ENCODE measurements at places on chromosomes 11 and 22.

DNA sequence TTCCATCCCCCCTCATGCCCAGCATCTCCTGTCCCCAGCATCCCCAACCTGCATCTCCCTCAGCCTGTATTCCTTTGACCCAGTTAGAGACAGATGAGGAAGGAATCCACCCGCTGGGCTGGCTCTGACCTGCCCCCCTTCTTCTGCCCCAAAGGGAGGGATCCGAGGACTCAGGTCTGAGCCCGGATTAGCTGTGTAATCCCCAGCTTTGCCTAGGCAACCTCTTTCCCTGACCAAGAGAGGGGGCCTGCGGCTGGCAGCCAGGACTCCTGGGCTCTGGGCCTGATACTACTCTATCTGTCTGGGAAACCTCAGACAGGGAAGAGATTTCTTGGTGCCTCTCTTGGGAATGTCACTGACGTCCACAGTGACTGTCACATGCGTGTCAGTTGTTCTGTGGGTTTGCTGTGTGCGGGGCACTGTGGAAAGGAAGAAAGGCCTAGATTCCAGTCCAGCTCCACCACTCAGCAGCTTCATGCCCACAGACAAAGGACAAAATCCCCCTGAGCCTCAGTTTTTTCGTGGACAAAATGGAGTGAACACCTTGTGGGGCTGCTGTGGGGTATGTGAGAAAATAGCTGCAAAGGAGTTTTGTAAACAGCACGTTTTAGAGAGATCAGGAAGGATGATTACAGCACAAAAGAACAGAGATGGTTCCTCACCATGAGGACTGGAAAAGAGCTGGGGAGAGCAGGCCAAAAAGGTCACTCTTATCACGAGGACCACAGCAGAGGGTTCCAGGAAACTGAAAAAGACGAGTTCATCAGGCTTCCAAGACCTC is 1.3 kb upstream of the NDUFV1 start:
- DNase-seq = no peak

- peak; percentile 55 for DNase-seq
Measured at GRCh38 chr11:132941024-132941646, 591.2 kb downstream of the OPCML start.

- DNase-seq = no peak
Measured at GRCh38 chr11:133710681-133711240, 134.6 kb downstream of the SPATA19 start.

DNA sequence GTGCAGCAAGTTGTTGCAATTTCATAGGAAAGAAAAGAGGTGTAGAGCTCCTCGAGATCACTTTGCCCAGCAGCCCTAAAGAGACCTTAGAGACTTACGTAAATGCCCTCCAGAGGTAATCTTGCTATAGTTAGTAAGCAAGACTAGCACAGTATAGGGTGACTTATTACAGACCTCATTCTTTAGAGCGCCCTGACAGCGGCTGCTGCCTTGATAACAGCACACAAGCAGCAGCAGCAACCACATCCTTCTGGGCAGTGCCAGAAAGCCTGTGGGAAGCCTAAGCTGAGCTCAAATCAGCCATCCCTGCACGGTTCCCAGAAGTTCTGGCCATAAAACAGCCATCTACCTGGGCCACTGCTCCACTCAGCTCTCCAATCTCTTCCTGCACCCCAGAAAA is 22.6 kb upstream of the OR56B1 start:
- DNase-seq = no peak

- no peak for DNase-seq
Measured at GRCh38 chr11:1484695-1485503, 1.7 kb downstream of the MOB2 start.

GRCh38 chr11:60498853-60499252 is 6.3 kb downstream of the MS4A12 start:
- no peak for DNase-seq

DNA sequence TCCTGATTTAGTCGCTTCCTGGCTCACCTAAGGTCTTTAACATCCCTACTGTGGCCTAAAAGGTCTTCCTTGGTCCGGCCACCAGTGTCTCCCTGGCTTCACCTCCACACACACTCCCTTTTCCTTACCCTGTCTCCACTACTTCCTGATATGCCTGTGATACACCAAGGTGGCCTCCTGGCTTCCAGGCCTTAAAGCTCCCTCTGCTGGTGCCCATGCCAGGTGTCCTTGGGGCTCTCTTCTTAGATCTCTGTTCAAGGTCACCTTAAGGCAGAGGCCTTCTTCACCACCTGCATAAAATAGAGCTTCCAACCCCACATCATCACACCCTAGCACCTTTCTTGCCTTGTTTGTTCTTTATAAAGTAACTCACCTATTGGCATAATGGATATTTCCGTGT is 787.7 kb downstream of the NTM start:
- DNase-seq = peak; percentile 29

GRCh38 chr11:116170526-116171120 is 602.2 kb downstream of the BUD13 start:
- DNase-seq = no peak

DNA sequence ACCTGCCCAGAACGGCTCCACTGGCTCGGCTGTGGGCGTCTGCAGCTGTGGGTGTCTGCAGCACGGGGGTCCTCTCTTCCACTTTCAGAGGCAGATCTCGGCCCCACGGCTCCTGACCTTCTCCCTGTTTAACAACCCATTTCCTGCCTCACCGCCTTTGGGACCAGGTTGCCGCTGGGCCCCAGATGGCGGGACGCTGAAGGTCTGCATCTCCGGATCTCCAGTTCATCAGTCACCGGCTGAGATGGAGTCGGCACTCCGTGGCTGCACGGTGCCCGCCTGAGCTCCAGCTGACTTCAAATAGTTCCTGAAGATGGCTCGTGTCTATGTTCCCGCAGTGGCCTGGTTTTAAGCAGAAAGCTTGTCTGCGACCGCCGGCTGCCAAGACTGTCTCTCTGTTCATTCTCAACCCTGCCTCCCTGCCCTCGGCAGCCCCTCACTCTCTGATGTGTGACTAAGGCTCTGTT is 475.9 kb downstream of the BRD1 start:
- DNase-seq = no peak

DNA sequence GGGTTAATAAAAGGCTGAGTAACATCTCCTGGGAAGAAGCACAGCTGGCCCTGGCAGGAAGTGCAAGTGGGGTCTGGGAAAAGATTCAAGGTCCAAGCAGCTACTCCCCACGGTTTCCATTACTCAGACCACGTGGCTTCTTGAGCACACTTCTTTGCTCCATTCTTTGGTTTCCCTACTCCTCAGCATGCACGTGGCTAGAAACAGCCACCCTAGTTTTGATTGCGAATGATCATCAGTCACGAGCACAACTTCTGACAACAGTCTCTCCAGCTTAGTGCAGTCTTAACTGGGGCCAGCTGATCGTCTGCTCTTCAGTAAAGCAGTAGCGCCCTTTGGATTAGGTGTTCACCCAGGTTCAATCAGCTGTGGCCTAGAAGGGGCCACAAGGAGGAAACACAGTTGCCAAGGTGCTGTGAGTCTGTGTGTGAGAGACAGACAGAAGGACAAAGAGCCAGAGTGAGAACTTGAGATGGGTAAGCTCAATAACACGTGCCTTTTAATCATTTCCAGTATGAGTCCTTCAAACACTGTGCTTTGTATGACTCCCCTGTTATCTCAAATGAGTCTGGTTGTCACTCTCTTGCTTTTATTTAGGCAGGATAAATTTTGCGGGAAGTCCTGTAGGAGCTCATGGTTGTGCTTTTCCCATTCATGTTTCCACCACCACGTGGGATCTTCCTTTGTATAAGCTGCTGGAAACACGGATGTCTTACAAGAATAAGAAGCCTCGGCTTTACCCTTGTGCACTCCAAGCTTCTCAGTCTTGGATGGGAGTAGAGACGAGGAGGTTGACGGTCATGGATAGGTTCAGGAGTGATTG is 901 bp upstream of the PARVA start:
- DNase-seq = peak; percentile 85

DNA sequence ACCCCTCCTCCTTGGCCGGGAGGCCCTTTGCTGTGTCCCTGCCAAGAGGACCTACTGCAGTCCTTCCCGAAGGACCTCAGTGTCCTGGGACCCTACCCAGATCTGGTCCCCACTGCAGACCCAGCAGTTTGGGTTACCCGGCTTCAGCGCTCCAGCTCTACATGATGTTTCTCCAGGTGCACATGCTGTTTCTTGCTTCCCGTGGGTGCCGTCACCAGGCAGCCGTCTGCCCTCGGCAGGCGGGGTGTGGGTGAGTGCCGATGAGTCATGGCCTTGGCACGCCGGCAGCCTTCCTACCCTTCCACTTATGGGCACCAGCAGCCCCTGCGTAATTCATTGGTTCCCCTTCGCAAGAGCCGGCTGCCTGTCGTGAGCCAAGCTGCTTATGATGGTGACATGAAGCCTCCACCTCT is 101.8 kb downstream of the BCR start:
- DNase-seq = peak; percentile 78

- peak; percentile 80 for DNase-seq
Measured at GRCh38 chr11:44112091-44112821, 16.8 kb downstream of the EXT2 start.

DNA sequence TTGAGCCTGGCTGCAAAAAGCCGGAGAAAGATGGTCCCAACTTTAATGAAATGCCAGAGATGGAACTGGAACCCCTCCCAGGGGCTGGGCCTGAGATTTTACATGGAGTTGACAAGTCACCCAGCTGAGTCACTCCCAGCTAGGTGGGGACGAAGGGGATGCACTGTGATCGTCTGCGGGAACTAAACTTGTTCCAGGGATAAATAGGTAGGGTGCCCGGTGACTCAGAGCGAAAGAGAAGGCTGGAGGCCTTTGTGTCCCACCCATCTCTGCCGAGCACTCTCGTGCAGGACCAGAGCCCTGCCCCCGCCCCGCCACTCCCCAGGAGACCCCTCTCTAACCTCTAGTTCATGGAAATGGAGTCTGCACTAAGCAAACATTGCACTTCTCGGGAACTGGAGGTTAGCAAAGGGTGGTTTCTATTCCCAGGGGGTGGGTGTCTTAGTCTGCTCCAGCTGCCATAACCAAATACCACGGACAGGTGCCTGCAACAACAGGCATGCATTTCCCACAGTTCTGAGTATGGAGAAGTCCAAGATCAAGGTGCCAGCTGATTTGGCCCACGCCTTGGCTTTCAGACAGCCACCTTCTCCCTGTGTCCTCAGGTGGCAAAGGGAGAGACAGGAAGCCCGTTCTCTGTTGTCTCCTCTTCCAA is 60.7 kb upstream of the FADD start:
- no peak for DNase-seq

DNA sequence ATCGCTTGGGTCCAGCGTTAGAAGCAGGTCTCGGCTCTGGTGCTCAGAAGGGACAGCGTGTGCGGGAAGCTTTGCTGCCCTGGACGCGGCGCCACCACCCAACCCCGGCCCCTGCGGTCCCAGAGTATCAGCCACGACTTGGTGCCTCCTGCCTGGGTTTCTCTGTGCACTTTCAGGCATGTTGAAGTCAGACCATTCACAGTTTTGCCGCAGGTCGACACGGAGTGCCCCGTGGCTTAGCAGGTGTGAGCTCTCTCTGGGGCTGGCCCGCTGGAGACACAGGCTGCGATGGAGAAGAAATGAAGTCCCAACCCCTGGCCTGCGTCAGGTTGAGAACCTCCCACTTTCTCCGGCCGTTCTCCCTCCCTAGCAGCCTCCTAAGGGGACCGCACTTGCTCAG is 494.5 kb downstream of the BRD1 start:
- no peak for DNase-seq

- no peak for DNase-seq
Measured at GRCh38 chr11:122920579-122920978, 38.0 kb downstream of the JHY start.

- peak; percentile 61 for DNase-seq
Measured at GRCh38 chr11:12410006-12410728, 32.8 kb downstream of the PARVA start.

- DNase-seq = no peak
Measured at GRCh38 chr11:104661471-104661870, 236.8 kb downstream of the CASP12 start.

- no peak for DNase-seq
Measured at GRCh38 chr11:91312541-91312940, 912.1 kb upstream of the FAT3 start.

DNA sequence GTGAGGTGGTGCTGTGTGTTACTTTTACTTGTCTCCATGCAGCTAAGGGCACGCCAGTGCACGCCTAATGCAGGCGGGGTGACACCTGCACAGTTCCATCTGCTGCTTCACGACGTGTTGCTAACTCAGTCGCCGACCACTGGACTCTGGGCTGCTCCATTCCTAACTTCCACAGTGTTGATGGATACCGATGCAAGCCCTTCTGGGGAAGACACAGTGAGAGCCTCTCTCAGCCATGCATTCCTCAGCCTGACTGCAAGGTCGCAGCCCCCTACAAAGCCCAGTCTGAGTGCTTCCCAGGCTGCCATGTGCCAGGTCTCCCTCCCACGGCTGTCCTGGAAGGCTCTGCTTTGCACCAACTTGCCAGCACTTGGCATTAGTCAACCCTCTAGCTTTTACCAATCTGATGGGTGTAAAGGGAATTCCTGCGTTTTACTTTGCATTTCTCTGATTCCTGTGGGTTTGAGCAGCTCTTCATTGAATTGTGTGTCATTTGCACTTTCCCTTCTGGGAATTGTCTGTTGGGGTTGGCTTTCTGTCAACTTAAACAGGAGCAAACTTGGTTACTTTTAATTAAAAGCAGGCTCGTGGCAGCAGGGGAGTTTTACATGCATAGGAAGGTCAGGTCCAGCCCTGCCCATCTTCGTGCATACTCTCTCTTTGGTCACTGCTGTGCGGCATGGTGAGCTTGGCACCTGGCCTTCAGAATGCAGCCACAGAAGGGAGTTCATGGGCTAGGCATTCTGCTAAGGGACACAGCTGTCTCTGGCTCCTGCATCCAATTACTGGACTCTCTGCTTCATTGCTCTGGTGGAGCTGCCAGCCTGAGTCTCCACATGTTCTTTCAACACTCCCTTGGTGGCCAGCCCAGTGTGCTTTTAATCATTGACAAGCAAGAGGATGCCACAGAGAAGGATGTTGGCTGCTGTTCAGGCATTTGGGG is 34.6 kb upstream of the SHANK2 start:
- peak; percentile 89 for DNase-seq

GRCh38 chr22:45131749-45132148 is 32.0 kb upstream of the NUP50 start:
- DNase-seq = no peak

- DNase-seq = peak; percentile 94
Measured at GRCh38 chr22:38981992-38982927, at the start of gene APOBEC3B. Gene APOBEC3B (plus strand): TSS chr22:38982347. CDS start chr22:38982454, 107 bp downstream.

DNA sequence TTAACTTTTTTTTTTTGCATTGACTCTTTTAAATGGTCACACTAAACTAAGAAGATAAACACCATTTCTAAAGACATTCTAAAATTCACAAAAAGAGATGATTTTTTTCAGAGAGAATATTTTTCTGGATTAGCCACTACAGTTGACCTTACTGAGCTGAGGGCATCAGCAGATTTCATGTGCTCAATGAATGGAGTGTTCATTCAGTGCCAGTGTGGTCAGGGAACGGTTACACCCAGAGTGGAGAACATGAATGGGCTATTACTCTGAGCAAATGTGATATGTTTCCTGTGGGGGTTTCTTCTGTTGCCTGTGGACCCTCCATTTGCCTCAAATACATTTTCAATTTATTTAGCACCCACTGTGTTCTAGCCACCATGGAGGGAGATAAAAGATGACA is 19.1 kb downstream of the PKNOX2 start:
- no peak for DNase-seq
